ENCODE measurements at places on chromosomes 1 and 21.

DNA sequence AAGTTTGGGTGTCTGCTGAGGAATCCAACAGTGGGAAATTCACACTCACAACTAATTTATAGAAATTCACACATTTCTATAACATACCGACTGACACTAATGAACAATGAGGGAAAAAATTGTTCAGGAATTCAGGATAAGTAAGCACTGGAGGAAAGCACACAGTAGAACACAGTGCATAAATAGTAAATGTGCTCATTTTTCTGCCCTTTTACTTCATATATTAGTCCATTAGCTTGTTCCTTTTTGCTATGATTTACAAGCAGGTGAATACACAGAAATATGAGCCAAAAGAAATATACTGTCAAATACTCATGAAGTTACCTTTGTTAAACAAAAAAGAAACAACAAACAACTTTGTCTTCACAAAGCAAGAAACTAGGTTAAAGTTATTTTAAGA, 11.3 kb downstream of the NRIP1 start:
- no peak for DNase-seq

DNA sequence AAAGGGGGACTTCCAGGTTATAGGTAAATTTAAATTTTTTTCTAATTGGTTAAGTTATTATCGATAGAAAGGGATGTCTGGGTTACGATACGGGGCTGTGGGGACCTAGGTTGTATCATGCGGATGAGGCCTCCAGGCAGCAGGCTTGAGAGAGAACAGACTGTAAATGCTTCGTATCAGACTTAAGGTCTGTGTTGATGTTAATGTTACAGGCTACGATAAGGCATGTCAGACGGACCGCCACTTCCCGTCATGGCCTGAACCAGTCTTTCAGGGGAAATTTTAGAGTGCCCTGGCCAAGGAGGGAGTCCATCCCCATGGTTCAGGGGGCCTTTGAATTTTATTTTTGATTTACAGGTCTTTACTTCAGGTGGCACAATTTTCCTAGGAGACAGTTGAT, 16.7 kb downstream of the ABCG1 start:
- no peak for DNase-seq

- DNase-seq, result no peak
These were observed 4.0 kb downstream of the ARHGEF19 start for GRCh38 chr1:16208270-16208987.

- DNase-seq, result no peak
These were observed 264.0 kb upstream of the CAMK1G start for GRCh38 chr1:209319549-209319948.

- no peak for DNase-seq
These were observed 52.5 kb upstream of the RIPK4 start for GRCh38 chr21:41819236-41819855.

GRCh38 chr1:101902199-101902598, 94.5 kb downstream of the OLFM3 start:
- no peak for DNase-seq

DNA sequence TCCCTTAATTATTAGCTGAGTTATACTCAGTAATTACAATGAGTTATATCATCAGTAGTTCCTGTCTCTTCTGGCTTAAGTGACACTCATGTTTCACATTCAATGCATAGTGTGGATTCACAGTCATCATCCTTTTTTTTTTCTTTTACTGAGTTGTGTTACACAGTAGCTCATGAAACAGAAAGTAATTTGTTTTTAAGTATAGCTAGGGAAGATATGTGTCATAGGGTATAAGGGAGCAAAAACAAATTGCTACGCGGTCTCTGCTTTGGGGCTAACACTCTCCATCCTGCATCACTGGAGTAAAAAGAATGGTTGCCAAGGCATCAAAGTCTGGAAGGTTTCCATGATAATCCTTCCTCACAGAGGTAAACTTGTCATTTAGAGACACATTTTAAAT, 971.7 kb upstream of the NCAM2 start:
- no peak for DNase-seq

- peak; percentile 69 for DNase-seq
These were observed 28.0 kb upstream of the PRKAA2 start for GRCh38 chr1:56617141-56617540.

All from NCI-H526 (cell line).